ENCODE measurements at places on chromosomes 13 and 19.

- DNase-seq = no peak
Observed at GRCh38 chr19:32022044-32022640, 323.3 kb upstream of the ZNF507 start.

- DNase-seq = no peak
Observed at GRCh38 chr13:75762076-75762937, 126.2 kb downstream of the LMO7 start.

GRCh38 chr19:14405758-14406644 lies 13.1 kb downstream of the DDX39A start:
- DNase-seq = peak; percentile 84

GRCh38 chr13:29591310-29591709 lies 4.2 kb downstream of the SLC7A1 start:
- DNase-seq = no peak

DNA sequence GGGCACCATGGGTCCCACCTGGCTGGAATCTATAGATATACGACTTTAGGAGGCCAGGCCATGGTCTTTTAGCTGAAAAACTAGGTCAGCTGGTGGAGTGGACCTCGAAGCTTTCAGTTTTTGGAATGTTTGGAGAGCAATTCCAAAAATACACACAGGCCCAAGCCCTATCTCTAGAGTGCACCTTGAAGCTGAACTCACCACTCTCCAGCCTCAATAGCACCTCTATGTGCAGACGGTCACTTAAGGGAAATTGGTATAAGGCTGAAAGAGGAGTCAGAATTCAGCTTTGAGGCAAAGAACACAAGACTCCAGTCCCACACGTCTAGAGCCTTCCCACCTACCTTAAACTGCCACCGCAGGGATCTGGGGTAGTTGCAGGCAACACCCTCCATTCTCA lies 56.4 kb upstream of the KATNAL1 start:
- no peak for DNase-seq

DNA sequence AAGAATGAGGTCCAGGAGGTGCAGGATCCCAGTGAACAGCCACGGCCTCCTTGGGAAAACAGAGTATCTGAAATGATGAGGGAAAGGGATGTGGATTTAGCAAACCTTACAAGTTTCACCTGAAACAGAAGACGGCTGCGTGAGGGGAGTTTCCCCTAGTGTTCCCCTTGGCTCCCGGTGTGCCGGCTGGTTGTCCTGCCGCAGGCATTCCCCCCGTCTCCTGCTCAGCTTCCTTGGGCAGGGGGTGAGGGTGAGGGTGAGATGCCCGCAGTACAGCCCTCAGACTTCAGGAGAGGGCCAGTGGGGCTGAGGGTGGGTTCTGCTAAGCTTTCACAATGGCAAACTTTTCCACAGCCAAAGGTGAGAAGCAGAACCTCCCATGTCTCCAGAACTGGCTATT lies 201.1 kb upstream of the SOX1 start:
- DNase-seq = no peak

DNA sequence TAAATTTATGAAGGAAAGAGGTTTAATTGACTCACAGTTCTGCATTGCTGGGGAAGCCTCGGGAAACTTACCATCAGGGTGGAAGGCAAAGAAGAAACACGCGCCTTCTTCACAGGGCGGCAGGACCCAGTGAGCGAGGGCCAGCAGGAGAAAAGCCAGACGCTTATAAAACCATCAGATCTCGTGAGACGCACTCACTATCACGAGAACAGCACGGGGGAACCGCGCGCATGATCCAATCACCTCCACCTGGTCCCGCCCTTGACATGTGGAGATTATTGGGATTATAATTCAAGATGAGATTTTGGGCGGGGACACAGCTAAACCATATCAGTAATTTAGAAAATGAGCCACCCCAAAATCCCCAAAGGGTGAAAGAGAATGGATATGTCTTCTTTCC lies 187.1 kb downstream of the RAP2A start:
- no peak for DNase-seq

DNA sequence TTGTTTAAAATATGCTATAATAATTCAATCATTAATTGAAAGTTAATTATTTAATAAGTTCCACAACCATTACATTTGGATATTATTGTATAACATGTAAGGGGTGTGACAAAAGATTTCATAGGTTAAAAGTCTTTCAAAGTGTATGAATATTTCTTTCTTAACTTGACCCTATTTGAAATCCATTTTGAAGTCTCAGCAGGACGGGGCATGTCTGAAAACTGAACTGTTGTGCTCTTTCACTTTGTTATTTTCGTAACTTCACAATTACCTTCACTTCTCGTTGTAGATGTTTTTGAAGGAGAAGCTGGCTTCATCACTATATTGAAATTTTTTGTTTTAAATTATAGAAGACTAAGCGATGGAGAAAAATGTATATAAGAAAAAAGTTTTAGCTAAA lies 1775.7 kb downstream of the PCDH9 start:
- no peak for DNase-seq

DNA sequence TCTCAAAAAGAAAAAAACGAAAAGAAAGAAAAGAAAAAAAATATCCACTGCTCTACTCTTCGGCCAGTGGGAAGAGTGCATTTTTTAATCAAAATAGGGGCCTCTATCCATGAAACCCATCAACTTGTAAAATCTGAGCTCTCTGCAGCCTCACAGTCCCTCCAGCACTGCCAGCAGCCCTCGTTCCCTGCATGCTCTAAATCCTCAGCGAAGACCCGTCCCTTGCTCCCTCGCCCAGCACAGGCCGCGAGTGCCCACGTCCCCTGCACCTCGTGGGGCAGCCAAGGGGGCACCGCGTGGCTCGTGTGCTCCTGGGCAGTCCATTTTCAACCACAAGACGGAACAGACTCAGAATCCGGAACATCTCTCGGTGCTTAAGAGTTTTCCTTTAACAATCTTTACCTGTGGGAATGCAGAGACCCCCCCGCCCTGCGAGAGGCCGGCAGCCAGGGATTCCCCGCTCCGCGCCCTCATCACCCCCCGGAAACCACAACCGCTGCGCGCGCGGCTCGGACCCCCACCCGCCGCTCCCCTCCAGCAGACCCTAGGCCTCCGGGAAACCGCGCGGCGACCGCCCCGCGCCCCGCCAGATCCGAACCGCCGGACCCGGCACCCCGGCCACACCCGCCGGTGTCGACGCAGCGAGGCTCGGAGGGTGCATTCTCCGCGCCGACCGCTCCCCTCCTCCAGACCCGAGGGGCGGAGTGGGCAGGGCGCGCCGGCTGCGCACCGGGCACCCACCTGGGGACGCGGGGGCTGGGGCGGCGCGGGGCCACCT lies 638 bp downstream of the ANKRD27 start:
- DNase-seq = no peak

DNA sequence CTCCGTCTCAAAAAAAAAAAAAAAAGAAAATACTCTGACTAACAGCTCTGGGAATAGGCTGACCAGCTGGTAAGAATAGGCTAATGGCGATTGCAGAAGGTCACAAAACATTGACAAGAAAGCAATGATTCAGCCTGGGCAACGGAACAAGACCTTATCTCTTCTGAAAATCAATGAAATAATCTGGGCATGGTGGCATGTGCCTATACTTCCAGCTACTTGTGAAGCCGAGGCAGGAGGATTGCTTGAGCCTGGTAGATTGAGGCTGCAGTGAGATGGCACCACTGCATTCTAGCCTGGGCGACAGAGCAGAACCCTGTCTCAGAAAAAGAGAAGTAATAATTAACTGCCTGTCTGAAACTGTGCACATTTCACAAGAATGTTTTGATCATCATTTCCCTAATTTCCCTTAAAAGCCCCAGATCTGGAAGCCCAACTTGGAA lies 18.8 kb upstream of the MTRF1 start:
- no peak for DNase-seq

DNA sequence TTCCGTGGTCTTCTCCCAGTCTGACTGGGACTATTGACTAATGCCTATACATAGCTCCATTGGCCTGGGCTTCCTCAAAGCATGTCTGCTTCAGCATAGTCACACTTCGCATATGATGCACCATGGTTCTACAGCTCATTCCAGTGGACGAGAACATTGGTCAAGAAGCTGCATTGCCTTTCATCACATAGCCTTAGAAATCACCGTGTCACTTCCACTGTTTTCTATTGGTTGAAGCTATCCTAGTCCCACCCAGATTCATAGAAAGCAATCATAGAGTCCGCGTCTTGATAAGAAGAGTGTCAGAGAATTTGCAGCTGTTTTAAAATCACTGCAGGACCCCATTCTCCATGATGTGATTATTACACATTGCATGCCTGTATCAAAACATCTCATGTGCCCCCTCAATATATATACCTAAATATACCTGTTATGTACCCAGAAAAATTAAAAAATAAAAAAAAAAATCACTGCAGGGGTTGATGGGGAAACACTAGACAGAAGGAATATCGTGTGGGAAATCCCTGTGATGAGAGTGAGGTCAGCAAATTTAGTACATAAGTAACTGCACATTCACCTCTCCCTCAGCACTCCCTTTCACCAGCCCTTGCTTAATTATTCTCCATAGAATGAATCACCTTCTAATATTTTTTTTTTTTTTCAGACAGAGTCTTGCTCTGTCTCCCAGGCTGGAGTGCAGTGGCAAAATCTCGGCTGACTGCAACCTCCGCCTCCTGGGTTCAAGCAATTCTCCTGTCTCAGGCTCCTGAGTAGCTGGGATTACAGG lies 2.2 kb upstream of the ARHGAP33 start:
- DNase-seq = no peak

- DNase-seq = no peak
Observed at GRCh38 chr13:90201202-90201601, 1146.3 kb upstream of the MIR17HG start.

DNA sequence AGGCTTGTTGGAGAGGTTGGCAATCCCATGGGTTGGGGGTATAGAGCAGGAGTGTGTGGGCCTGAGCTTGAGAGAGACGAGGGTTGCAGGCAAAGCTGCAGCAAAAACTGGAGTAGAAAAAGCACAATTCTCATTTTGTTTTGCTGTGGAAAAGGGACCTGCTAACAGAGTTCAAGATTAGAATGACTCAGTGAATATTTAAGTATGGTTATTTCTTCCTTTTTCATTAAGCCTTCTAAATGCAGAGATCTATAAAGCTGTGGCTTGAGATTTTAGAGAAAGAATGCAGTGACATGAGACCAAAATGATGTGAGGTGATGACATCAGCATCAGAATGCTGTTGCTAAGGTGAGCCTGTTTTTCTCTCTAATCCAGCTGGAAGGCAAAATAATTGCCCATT lies 10.8 kb upstream of the MBNL2 start:
- DNase-seq = no peak

- DNase-seq = no peak
Observed at GRCh38 chr13:58566176-58566575, 934.6 kb downstream of the PCDH17 start.

- no peak for DNase-seq
Observed at GRCh38 chr13:26412936-26413716, 144.4 kb upstream of the WASF3 start.

GRCh38 chr19:46173886-46174480 lies 25.9 kb downstream of the IGFL2 start:
- DNase-seq = no peak

DNA sequence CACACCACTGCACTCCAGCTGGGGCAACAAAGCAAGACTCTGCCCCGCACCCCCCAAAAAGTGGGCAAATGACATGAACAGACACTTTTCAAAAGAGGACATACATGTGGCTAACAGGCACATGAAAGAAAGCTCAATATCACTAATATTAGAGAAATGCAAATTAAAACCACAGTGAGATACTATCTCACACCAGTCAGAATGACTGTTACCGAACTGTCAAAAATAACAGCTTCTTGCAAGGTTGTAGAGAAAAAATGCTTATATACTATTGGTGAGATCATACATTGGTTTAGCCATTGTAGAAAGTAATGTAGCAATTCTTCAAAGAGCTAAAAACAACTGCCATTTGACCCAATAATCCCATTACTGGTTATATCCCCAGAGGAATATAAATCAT lies 99.5 kb upstream of the SPATA13 start:
- DNase-seq = no peak

GRCh38 chr19:38004521-38005223 lies 97.7 kb downstream of the SIPA1L3 start:
- DNase-seq = no peak

DNA sequence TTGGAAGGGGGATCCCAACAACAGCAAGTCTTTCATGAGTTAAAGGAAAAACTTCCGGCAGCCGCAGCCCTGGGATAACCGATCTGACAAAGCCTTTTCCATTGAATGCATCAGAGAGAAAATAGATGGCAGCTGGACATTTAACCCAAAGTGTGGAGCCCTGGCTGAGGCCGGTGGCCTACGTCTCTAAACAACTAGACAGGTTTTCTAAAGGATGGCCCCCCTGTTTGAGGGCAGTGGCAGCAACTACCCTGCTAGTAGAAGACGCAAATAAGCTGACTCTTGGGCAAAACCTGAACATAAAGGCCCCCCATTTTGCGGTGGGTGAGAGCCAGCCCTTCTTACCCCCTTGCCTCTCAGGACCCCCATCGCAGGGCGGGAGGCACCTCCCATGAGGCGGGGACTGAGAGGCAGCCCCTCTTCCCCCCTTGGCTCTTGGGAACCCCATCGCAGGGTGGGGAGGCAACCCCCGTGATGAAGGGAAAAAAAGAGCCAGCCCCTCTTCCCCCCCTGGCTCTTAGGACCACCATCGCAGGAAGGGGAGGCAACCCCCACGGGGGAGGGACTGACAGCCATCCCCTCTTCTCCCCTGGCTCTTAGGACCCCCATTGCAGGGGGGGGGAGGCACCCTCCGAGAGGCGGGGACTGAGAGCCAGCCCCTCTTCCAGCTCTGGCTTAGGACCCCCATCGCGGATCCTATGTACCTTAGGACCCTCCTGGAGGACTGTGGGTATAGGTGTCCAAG lies 2422.9 kb upstream of the PCDH20 start:
- no peak for DNase-seq

- DNase-seq = peak; percentile 74
Observed at GRCh38 chr19:56315077-56315828, 614 bp upstream of the ZSCAN5A start.

DNA sequence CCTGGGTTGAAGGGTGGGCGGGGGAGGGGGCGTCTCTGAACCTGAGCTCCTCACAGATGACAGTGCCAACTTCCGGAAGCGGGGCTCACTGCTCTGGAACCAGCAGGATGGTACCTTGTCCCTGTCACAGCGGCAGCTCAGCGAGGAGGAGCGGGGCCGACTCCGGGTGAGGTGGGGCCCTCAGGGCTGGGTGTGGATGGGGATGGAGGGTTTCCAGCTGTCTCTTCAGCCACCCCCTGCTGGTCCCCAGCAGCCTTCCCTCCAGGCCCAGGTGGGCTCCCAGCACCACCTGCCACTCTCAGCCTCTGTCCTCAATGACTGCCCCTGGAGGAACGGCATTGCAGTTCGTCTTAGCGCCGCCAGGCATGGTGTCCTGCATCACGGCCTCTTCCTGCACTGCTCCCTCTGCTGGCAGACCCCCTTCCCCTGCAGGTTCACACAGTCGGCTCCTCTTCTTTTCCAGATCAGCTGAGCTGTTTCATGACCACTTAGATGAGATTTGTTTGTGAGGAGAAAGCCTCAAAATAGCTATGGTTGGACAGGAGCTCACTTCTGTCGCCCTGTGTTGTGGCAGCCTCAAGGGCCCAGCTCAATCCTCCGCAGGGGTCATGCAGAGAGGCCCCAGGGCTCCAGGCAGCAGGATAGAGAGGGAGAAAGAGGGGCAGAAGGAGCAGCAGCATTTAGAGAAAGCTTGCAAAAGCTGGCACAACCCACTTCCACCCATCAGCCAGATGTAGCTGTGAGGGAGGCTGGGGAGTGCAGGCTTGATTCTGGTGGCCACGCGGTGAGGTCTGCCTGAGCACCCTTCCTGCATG lies 2.5 kb upstream of the GARIN5A start:
- DNase-seq = no peak

- no peak for DNase-seq
Observed at GRCh38 chr13:45055902-45056648, 64.2 kb upstream of the GTF2F2 start.

Data from activated CD8-positive, alpha-beta memory T cell treated with anti-CD3 and anti-CD28 coated beads for 1 hour (primary cell).